Fibroblast of skin of right quadriceps (primary cell): ENCODE measurements at places on chromosomes 12 and 14.

DNA sequence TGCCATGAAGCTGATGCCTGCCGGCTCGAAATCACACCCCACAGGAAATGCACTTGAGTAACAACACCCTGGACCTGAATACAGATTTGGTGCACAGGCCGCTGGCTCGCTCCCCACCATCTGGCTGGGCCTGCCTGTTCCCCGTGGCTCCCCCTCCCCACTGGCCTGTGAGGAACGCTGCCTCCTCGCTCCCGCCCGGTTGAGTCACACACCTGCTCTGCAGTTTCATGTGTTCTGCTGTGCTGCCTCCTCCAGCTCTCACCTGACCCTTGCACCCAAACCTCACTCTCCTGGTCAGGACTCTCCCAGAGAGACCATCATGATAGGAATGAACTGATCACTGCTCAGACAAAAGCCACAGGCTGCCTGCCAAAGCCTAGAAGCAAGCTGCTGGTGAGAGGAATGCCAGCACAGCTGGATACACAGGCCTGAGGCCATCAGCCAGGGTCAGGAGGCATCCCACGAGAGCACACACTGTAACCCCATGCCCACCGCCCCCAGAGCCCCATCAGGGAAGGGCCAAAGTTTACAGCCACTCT lies 3.8 kb upstream of the SIVA1 start:
- DNase-seq, result no peak

DNA sequence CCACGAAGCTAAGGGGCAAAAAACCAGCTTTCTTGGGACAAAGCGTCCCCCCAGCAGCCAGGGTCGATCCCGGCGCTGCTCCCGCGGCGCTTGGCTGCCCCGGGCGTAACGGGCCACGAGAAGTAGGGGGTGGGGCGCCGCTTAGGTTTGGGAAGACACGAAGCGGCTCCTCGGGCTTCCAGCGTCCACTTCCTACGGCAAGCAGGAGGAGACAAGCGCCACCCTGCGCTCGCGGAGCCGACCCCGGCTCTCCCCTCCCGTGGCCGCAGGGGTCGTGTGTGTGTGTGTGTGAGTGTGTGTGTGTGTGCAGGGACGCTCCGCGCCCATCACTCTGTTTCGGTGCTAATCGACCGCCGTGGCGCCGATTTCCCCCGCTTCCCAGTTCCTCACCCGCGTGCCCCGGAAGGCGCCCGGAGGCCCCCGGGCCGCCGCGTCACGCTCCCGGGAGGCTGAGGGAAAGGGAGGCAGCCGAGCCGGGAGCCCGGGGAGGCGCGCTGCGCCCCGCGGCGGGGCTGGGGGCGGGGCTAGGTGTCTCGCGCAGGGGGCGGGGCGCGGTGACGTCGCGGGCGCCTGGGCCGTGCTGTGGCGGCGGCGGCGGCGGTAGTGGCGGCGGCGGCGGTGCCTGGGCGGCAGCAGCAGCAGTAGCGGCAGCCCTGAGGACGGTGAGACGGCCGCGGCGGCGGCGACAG lies at the start of gene ERC1:
TSS of gene ERC1 (plus strand) at position 563 of the 689 bp plus-strand sequence. CDS start 36,681 bp downstream, outside the sequence.
- peak; percentile 90 for DNase-seq

DNA sequence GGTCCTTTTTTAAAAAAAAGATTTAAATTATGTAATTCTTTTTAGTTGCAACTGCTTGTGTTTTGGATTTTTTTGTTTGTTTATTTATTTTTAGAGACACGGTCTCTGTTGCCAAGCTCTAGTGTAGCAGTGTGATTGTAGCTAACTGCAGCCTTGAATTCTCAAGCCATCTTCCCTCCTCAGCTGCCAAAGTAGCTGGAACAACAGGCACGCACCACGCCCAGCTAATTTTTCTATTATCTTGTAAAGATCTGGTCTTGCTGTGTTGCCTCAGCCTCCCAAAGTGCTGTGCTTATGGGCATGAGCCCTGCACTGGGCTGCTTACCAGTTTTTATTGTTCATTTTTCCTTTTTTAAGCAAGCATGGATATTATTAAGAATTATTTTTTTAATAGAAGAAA lies 10.6 kb upstream of the ART4 start:
- DNase-seq, result no peak

DNA sequence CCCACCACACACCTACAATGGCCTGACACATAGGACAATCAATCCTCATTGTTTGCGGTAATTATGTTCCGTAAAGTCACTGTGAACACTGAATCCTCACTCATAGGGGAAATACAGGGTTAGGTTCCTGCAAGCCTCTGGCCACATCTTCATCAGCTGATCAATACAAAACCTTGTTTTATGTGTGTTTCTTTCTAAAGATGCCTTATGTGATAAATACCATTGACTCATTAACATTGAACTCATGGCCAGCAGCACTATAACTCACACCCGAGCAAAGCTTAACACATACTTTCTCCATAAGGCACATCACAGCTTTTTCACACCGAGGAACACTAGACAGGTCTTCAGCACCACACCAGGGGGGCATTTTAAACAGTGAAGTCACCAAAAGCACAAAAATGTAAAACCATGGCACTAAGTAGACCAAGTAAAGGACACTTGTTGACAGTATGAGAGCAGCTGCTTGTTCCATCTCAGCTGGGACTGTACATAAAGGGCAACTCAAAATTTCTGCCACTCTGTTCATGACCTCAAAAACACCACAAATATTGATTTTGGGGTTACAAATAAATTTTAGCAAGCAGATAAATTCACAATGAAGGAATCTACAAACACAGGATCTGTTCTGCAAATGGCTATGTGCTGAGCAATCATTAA lies 60.5 kb downstream of the ESR2 start:
- no peak for DNase-seq

DNA sequence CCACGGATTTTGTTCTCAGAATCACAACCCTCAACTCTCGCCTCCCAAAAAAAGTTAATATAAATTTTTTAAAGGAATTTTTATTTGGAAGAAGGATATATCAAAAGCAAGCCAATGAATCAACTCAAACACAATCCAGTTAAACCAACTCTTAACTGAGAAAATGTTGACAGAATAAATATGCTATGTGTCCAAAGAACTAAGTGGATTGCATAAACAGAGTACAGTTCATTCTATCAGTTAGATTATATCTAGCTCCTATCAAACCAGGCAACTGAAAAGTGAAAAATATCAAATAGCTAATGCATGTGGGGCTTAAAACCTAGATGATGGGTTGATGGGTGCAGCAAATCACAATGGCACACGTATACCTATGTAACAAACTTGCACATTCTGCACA lies 16.6 kb downstream of the SLC41A2 start:
- no peak for DNase-seq

GRCh38 chr12:121543786-121544185 lies 37.0 kb downstream of the KDM2B start:
- DNase-seq, result no peak

GRCh38 chr12:39287817-39288216 lies 155.1 kb downstream of the KIF21A start:
- DNase-seq, result no peak

DNA sequence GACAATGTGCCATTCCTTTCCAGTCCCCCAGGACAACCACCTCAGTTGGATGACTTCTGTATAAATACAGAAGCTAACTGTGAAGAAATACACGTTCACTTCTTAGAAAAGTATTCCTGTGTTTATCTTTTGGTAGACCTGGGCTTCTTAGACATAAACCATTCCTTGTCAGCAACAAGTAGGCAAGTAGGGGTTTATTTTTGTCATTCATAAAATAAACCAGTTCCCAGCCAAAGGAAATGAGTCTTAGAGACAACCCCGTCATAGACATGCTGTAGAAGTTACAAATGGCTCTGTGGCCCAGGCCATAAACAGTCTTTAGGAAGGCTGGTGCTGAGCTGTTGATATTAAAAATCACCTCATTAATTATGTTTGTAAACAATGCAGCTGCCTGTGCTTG lies 243.2 kb downstream of the SPTSSA start:
- no peak for DNase-seq

GRCh38 chr14:74754899-74755298 lies 8.2 kb upstream of the YLPM1 start:
- DNase-seq, result no peak

- DNase-seq, result no peak
Observed at GRCh38 chr14:106843951-106844483, 1317.6 kb downstream of the TMEM121 start.

DNA sequence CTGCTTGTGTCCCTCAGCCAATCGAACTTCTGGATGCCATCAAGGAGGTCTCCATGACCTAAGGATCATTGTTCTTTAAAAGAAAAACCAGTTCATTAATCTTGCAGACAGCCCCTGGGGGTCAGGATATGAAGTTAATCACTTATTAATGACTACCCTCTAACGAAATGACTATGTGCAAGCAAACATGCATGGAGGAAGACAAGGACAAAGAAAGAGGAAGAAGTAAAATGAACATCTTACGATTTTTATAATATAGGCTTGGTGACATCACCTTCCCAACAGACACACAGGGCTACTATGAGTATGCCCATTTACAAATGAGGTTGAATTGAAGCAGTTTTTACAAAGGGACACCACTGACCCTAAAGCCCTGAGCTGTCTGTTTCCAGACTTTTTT lies 111.1 kb upstream of the AMIGO2 start:
- DNase-seq, result no peak

GRCh38 chr14:81557146-81557545 lies 23.5 kb upstream of the SEL1L start:
- no peak for DNase-seq

GRCh38 chr14:54362089-54362504 lies 34.7 kb upstream of the CDKN3 start:
- no peak for DNase-seq

- no peak for DNase-seq
Observed at GRCh38 chr12:124464062-124464461, 103.3 kb downstream of the NCOR2 start.

DNA sequence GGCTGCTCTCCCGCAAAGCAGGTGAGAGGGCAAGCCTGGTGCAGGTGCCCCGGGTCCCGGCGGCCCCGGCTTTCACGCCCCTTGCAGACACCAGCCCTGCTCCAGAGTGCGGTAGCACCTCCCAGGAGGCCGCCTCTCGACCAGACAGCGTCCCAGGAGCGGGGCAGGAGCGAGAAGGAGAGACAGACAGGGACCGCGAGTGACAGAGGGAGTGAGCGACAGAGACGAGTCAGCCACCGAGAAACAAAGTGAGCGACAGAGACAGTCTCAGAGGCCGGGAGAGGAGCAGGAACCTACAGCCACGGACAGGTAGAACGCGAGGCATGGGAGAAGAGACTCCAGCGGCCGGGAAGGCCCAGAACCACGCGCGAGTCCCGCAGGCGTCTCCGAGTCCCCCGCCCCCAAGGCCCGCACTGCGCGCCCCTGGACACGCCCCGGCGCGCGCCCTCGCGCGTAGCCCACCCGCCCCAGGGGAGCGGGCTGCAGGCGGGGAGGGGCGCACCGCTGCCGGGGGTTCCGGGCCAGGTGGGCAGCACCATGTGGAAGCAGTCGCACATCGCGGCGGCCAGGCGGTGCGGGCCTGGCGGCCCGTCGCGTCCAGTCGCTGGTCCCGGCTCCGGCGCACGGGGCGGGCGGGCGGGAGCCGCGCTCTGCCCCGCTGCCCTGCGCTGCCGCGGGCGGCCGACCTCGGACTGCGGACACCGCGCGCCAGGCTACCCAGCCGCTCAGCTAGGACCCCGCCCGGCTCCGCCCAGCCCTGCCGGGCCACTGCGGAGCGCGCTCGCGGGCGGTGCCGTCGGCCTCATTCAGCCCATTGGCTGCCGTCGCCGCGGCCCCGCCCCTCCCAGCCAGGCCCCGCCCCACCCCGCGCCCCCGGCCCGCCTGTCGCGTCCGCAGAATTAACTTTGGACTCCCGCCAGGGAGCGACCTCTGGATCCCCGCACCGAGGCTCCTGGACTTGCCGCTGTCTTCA lies at the start of gene AHNAK2:
TSS of gene AHNAK2 (minus strand) at position 694 of the 973 bp plus-strand sequence. CDS start at position 557, 137 bp downstream.
- DNase-seq, result peak; percentile 61
